ENCODE measurements at places on chromosomes 7 and 10.

DNA sequence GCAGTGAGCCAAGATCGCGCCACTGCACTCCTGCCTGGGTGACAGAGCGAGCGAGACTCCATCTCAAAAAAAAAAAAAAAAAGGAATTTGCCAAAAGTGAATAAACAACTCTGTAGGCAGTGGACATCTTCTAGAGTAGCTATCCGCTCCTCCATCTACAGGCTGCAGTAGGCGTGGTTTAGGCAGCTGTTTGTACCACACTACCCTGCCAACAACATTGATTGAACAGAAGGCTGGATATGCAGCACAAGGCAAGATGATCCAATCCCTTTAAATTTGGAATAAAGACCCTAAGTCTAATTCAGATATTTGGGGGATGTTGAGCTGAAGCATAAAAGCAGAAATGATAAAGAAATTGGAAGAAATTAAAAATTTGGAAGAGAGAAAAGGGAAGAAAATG, 141.6 kb downstream of the TES start:
- no peak for DNase-seq

DNA sequence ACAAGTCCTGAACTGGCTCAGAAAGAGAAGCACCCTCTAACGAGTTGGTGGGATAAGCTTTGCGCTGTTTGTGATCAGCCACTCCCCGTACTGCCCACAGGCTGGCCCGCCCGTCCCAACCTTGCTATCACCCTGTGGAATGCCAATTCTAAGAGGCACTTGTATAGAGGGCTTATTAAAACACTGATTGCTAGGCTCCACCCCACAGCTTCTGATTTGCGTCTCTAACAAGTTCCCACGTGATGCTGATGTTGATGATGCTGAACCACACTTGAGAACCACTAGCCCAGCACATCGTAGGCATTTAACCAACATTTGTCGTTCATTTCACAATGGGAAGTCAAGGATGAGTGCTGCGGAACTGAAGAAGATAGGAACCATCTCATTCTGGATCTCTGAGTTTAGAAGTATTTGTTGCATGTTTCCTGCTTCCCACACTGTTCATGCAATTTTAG, 12.7 kb upstream of the GSAP start:
- no peak for DNase-seq

DNA sequence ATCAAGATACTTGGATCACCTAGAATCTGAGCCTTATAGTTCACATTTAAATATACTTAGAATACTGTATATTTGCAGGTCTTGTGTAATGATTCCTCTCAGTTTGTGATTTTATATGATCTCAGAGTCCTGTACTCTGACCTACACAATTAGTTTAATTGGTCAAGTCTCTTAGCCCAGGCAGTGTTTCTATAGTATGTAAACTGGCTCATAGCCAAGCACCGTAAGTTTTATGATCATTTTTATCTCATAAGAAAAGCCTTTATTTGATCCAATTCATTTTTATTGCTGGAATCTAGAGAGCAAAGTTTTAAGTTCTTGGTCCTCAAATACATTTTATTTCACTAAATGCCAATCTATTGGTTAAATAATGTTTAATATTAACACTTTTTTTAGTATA, 242.2 kb downstream of the MALRD1 start:
- DNase-seq = peak; percentile 38

- DNase-seq = no peak
Observed at GRCh38 chr10:30863516-30864210, 168.0 kb downstream of the ZNF438 start.

DNA sequence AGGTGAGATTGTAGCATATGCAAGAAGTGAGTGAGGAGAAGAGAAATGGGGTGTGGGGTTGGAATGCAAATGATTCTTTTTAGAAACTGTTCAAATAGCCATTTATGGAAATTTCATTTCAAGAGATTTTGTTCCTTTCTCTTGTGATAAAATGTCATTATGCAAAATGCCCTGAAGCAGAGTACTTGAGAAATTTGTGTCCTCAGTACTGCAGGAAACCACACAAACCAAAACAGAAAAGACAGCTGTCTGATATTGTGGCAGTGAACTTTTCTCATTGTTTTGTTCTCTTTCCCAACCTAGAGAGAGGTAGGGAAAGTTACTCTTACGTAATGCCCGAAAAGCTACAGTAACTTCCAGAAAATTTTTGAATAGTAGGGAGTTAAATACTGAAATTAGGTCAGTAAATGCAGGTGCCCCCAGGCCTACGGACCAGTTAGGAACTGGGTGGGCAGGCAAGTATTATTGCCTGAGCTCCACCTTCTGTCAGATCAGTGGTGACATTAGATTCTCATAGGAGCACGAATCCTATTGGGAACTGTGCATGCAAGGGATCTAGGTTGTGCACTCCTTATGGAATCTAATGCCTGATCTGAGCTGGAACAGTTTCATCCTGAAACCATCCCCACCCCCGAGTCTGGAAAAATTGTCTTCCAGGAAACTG, 34.0 kb downstream of the DLD start:
- DNase-seq = no peak

- DNase-seq = no peak
Observed at GRCh38 chr7:3103614-3104398, 60.1 kb upstream of the CARD11 start.

DNA sequence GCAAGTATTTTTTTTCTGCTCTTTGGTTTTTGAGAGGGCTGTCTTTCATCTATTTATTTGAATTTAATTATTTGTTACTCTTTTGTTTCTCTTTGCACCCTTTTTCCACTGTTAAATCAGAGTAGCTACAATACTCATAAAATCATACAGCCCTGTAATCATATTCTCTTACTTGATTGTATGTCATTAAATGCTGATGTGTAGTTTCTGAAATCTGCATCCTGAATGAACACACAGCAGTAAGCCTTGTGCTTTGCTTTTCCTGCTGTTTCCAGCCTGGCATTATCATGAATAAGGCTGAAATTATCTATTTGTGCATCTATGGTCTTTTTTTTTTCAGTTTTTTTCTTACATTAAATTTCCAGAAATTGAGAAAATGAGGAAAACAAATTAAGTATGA, 4.1 kb downstream of the LRRC18 start:
- DNase-seq = no peak

- no peak for DNase-seq
Observed at GRCh38 chr10:81081887-81082620, 544.4 kb downstream of the SH2D4B start.

GRCh38 chr10:109324721-109325120, 598.6 kb downstream of the XPNPEP1 start:
- DNase-seq = no peak

DNA sequence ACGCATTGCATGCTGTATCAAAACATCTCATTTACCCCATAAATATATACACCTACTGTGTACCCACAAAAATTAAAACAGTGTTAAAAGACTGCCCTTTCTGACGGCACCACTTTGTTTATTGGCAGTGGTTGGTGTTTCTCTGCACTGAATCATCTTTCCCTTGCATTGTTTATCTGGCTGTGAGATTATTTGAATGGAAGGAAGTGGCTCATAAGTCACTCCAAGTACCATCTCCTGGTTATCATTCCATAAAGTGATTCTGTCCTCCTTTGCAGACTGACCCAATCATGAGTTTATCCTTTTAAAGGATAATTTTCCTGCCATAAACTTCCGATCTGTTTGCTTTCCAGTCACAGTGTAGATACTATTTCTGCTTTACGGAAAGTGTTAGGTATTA, 183.8 kb downstream of the CAMK1D start:
- no peak for DNase-seq

GRCh38 chr10:14820775-14821154, 17.1 kb downstream of the CDNF start:
- no peak for DNase-seq

DNA sequence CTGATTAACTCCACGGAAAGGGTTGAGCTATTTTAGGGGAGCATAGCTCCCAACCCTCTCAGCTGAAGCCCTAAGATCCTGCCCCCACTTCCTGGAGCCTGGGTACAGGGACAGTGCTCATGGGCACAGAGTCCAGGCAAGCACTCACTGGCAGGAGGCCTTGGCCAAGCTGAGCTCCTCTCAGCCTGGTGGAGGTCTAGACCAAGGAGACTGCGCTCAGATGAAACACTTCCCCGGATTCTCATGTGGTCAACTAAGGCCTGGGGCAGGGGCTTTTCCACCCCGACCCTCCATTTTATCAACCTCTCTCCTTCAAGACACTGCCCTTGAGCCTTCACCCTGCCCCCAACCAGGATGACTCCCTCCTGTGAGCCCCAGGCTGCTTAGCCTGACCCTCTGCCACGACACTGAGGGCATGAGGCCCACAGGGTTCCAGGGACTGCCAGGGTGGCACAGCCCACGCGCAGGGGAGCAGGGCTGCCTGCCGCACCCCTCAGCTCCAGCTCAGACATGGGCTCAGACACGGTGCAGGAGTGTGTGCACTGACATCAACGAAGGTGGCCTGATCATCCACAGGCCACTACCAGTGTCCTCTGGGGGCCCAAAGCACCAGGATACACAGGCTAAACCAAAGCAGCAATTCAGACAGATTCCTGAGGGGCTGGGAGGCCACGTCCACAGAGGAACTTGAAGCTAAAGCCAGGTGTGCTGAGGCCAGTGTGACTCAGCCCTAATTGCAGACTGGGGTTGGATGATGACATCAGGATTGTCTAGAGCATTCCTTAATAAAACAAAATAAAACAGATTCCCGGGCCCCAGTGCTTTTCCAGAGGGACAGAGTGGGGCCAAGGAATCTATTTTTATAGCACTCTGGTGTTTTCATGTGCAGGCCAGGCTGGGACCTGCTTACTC, 18.8 kb downstream of the CHAT start:
- no peak for DNase-seq

DNA sequence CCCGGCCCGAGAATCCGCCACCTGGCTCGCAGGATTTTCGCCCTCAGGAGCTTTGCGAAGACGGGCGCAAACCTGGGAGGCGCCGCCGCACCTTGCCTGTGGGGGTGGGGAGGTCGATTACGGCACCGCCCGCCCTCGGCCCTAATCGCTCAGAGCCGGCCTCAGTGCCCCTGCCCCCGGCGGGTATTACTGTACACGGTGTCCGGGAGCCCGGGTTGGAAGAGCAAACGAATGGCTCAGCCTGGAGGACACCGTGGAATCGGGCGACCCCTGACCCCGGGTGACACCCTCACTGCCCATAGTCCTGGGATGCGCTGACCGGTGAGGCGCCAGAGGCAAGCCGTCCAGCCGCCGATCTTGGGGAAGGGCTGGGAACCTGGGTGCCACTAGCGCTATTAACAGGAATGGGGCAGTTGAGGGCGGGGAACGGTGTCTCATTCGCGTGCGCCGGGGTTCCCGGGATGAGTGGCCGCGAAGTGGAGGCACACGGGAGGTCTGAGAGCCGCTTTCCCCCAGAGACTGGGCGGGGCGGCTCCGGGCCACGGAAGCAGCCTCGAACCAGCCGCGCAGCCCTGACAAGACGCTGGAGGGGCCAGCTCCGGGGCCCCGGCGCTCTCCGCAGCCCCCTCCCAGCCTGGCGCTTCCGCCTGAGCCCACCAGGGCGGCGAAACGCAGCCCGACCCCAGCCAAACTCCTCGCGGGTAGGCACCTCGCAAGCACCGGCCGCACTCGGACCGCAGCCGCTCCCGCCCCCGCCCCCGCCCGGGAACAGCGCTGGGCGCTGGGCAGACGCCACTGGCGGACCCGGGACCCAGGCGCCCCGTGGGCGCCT, 167.5 kb downstream of the NRF1 start:
- peak; percentile 23 for DNase-seq

DNA sequence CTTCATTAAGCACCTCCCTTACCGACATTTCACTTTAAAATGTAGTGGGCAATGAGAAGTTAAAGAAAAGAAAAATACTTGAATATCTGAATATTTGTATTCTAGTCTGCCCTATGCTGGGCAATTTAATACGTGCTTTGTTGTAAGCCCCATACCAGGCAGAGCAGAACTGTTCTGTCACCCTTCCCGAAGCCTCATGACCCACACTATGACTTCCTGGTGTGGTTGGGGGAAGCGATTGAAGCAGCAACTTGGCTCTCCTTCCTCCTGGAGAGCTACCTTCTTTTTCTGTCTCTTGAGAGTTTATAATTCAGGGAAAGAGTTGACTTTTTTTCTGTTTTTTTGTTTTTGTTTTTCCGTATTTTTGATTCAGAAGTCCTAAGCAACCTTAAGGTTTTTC, 243.7 kb downstream of the INHBA start:
- no peak for DNase-seq

DNA sequence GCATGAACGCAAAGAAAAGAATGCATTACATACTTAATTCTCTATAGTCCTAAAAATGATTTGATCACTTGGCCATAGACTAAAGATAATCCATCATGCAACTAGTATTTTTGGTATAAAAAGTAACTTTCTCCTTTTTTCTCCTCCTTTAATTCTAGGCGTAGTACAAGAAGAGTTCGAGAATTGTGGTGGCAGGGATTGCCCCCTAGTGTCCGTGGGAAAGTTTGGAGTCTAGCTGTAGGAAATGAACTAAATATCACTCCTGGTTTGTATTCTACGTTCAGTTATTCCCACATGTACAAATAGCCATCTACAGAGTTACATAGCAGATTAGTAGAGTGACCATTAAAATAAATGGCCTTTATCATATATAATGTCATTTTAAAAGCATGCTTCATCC, 45.5 kb upstream of the HELLS start:
- no peak for DNase-seq

DNA sequence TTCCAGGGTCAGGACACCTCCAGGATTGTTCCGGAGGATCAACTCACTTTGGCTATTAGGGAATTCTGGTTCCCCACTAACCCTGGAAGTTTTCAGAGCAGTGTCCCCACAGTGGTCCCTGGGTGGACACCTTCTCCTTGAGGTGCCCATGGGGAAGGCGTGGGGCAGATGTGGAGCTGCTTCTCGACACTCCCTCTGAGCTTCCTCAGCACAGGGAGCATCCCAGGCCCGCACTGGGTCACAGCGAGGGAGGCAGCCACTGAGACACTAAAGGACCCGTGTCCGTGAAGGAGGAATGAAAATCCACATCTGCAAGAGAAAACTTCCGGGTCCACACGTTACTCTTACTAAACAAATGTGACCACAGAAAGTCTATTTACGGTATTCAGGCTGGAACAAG, 48.2 kb upstream of the MNX1 start:
- DNase-seq = no peak

DNA sequence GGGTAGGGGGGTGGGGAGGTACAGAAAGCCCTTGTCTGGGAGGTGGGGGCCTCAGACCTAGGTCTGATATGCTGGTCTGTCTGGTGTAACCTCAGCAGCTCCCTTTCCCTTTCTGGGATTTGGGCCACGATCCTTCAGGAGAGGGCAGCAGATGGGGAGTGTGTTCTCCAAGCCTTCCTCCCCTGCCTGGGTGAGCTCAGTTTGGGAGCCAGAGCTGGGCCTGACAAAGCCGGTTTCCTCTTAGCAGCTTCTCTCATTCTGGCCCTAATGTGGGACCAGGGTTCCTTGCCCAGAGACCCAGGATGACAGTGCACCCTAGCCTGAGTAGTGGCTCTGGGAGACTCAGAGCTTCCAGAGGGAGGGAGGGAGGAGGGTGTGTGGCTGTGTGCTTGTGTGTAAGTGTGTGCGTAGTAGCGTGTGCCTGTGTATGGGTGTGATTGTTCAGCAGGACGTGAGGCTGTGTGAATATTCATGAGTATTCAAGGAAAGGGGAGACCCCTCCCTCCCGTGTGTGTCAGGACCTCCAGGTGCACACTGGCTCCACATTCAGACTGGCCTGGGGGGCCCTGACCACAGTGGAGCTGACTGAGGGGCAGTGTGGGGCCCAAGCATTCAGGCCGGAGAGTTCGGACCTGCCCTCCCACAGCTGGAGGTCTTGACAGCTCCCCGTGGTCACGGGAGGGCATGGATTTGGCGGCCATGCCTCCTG, 96.5 kb downstream of the ZMIZ1 start:
- DNase-seq = no peak
